ENCODE measurements at places on chromosomes 5 and 9.

- peak; percentile 17 for DNase-seq
These were observed 3.1 kb downstream of the ANXA1 start for GRCh38 chr9:73154722-73155121.

- no peak for DNase-seq
These were observed 19.2 kb downstream of the NDUFS6 start for GRCh38 chr5:1820381-1820780.

DNA sequence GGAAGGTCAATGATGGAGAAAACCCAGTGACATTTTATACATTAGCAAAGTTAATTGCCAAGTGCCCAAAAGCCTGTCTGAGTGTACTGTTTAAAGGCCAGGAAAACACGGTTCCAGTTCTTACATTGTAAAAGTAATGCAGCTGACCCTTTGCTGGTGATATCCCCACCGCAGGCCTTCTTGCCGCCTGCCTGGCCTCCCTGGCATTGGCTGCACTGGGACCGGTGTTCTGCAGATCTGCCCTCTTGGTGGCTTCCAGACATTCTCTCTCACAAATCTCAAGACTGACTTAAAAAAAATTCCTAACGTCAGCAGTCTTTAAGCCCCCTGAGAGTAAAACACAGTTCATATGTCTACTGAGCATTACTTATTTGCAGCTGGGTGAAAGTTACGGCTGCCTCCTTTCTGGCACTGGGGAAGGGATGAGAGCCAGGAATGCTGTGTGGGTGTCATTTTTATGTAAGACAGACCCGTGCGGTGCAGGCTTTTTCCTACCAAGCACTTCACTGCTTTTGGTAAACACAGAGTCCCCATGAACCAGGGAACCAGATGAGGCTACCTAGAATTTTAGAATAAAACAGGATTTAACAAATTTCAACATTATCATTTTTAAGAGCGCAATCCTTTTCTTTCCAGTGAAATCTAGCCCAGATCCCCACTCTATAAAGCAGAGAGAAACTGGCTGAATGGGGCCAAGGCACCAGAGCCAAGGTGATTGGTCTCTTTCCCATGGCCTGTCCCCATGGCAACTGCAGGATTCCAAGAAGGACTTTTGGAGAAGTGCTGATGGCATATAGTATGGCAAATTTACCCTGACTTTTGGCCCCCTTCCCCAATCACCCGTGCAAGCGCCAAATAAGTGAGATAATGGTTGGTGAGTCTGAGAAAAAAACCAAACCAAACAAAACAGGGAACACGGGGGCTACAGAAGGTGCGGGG is 80.8 kb downstream of the LMNB1 start:
- DNase-seq, result no peak

- no peak for DNase-seq
These were observed 75.7 kb upstream of the IRX4 start for GRCh38 chr5:1958211-1959010.

DNA sequence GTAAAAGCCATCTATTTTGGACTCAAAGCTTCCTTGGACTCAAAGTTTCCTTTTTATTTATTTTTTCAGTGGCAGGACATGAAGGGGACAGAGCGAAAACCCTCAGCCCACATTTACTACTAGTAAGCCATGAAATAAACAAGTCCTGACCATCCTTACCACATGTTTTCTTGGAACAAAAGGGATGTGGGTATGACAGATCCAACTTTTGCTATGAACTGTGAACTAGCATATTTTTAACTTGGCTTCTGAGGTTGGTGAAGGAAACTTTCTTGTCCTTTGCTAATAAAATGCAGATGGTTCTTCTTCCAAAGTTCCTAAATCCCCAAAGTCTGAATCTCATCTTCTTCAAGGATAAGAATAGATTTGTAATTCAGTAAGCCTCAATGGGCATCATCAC is 122.7 kb upstream of the TNC start:
- no peak for DNase-seq

- DNase-seq, result no peak
These were observed 279.3 kb upstream of the TARS1 start for GRCh38 chr5:33161421-33161820.

- DNase-seq, result no peak
These were observed 57.5 kb downstream of the COL27A1 start for GRCh38 chr9:114212826-114213225.

GRCh38 chr5:180156141-180156540 is 52.9 kb downstream of the RASGEF1C start:
- DNase-seq, result no peak

GRCh38 chr5:29462241-29462640 is 1731.2 kb upstream of the CDH6 start:
- DNase-seq, result no peak

DNA sequence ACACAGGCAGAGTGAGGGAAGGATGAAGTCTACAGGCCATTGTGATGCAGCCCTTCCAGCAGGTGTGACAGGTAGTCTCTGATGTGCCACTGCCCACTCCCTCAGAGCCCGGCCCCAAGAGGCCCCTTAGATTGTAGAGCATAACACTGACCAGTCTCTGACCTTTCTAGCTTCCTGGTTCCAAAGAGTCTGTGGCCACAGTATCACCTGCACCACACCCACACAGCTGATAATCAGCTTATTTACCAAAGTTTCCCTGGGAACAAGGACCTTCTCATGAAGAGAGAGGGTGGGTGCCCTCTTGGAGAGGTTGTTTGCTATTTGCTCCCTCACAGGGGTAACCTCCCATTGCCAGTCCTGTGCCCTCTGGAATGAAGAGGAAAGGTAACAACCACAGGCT is 11.0 kb upstream of the ACER2 start:
- no peak for DNase-seq

GRCh38 chr5:54470677-54471076 is 15.2 kb downstream of the HSPB3 start:
- DNase-seq, result no peak

DNA sequence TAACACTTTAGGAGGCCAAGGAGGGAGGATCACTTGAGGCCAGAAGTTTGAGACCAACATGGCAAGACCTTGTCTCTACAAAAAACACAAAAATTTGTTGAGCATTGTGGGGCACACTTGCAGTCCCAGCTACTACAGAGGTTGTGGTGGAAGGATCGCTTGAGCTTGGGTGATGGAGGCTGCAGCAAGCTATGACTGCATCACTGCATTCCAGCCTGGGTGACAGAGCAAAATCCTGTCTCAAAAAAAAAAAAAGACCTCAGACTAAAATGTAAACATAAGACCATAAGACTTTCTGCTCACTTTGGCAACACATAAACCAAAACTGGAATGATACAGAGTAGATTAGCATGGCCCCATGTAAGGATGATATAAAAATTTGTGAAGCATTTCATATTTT is 24.6 kb upstream of the NANS start:
- DNase-seq, result no peak

DNA sequence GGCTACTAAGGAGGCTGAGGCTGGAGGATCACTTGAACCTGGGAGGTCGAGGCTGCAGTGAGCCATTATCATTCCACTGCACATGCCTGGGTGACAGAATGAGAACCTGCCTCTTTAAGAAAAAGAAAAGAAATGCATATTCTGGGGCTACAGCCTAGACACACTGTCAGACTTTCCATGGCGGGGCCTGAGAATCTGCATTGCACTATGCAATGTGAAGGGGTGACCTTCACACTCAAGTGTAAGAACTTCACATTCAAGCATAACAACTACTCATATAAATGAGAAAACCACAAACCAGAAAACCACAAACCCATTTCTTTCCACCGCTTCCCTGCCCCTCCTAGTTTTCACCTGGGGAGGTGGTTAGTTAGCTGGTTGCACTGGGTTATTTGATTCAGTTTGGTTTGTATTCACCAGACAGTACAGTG is 18.0 kb upstream of the FBP2 start:
- DNase-seq, result peak; percentile 41

GRCh38 chr9:101479338-101480030 is 43.9 kb upstream of the ALDOB start:
- no peak for DNase-seq

- peak; percentile 52 for DNase-seq
These were observed 10.0 kb downstream of the TLE4 start for GRCh38 chr9:79581794-79582193.

DNA sequence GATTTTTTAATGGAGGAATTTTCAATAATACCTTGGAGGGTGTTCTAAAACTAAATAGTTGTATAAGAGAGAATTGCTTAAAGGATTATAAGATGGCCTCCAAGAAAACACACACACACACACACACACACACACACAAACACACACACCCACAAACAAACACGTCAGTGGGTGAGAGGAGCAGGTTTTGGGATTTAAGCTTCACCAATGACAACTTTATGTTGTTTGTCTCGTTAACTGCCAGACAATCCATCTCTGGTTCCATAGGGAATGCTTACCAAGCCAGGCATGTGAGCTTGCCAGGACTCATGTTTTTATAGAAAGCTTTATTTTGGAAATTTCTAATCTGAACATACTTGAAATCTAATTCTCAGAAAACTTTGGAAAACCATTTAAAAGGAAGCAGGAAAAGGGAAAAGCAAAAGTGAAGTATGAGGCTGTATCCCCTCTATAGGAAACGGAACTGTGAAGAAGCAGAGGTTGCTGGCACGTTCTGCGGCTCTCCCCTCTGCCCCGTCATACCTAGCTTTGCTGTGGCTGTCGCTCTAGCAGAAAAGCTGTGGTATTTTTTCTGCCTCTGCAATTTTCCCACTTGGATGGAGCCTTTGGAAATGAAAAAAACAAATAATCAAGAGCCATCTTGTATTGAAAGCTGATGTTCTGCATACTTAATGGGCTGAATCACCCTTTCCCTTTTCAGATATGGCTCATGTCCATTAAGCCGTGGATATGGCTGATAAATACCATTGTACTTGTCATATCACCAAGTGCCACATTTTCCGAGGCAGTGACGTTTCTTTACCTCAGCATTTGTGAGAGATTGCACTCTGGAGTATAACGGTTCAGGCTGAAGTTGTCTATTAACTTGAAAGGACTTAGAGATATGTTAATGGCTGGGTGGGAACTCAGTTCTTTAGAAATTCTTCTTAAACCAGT is 112.7 kb downstream of the NTRK2 start:
- DNase-seq, result no peak
